ENCODE measurements at places on chromosomes 1 and 21.
A peak's percentile ranks its signal among the peaks of the same experiment; 100 is the strongest.

DNA sequence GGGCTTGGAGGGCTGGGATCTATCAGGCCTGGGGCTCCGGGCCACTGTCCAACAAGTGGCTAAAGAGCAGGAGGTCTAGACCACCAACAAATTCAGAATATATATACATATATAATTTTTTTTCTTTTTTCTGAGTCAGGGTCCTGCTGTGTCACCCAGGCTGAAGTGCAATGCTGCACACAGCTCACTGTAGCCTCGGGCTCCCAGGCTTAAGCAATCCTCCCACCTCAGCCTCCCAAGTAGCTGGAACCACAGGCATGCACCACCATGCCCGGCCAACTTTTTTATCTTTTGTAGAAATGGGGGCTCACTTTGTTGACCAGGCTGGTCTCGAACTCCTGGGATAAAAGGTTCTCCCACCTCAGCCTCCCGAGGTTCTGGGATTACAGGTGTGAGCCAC, 6.8 kb upstream of the LAPTM5 start:
- no peak for DNase-seq

GRCh38 chr1:216723274-216723780, at the start of gene ESRRG:
TSS of gene ESRRG (minus strand) at chr1:216723429. CDS start at chr1:216723299, 130 bp downstream.
- no peak for DNase-seq

GRCh38 chr1:81801651-81802456, 1.1 kb downstream of the ADGRL2 start:
- no peak for DNase-seq

- no peak for DNase-seq
These were observed 175.8 kb upstream of the VAMP3 start for GRCh38 chr1:7595336-7595735.

DNA sequence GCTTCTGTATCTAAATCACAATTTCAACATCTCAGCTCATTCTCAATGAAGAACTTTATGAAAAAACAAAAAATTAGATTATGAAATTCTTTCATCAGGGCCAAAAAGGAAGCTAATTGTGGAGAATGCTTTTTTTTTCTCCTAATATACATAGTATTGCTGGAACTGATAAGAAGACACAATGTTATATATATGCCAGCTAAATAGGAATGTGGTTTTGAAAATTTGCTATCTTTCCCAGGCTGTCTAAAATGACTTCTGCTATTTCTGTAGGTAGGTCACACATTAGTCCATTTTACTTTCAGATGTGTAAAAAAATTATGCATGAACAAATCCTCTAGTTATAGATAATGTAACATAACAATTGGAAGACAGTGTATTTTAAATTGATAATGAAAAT, 732.9 kb downstream of the RWDD3 start:
- no peak for DNase-seq

- DNase-seq, result peak; percentile 70
These were observed 44.1 kb upstream of the SLC25A33 start for GRCh38 chr1:9494936-9495758.

GRCh38 chr1:26320896-26321295, 3.1 kb downstream of the CD52 start:
- peak; percentile 18 for DNase-seq

DNA sequence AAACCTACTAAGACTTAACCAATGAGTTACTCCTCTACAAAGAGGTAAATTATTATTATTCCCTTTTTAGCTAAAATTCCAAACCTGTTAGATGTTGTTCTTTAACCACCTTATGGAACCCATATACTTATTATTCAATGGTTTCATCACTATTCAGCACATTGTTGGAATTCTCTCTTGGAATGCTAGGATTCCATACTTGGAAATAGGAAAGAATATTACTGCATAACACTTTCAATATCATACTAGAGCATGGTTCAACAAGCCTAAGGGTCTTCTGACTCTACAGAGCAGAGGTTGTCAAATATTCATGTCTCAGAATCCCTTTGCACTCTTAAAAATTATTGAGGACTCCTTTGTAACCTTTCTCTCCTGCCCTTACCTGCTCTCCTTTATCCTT, 69.4 kb downstream of the DEGS1 start:
- no peak for DNase-seq

DNA sequence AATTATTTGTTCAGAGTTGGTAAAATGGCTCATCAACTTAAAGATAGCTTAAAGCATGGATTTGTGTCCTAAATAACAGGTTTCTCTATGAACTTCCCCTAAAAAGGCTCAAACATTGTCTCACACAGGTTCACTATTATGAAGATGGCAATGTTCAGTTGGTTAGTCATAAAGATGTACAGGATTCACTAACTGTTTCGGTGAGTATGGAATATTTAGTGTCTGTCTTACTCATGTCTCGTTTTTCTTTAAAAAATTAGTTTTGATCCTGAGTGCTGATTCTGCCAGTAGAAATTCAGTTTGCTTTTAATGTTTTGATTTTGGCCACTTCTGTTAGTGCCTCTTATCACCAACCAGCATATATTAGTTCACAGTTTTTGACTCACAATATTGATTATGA, 7.5 kb upstream of the MOV10 start:
- no peak for DNase-seq
